ENCODE measurements at places on chromosomes 5 and 9. TPM values are rescaled to one million over a fixed set of nuclear protein-coding genes. Genes with fewer than 3 reads are reported as not detected.

Gene TAF1L
- not detected for total RNA-seq

Gene KDM3B
- 69.0 TPM for total RNA-seq

Gene ANKS6
- 17.2 TPM for total RNA-seq

Gene PCDHGC4
- 2.8 TPM for total RNA-seq

Gene SLC36A3
- total RNA-seq: not detected

Gene CCDC180
- 0.08 TPM for total RNA-seq
